ENCODE measurements at places on chromosomes 3 and 15.

- DNase-seq: no peak
These were observed 193.4 kb upstream of the HES1 start for GRCh38 chr3:193942516-193943055.

DNA sequence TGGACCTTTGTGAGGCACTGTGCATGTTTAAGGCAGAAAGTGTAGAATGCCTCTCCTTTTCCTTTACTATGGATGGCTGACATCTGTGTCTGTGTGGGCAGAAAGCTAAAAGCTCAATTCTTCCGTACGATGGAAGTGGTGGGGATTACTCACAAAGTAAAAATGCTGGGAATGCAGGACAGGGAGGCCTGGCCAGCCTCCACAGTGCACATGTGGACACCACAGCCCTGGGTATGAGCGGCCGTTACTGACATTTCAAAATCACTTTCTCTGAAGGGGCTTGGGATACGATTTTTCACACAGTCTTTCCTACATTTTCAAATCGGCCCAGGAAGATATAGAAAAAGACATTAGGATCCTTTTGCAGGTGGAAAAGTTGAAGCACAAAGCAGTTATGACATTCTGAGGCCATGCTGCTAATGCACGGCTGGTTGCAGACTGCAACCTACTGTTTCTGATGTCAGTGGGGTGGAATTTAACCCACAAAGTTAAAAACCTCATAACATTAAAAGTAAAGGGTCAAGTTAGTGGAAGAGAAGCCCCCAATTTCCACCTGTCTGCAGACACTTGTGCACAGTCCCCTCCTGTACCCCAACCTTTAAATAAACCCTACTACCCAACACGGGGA, 27.9 kb downstream of the EHD4 start:
- no peak for DNase-seq

- DNase-seq: peak; percentile 63
These were observed 17.4 kb upstream of the CLK3 start for GRCh38 chr15:74598126-74598842.

GRCh38 chr3:197953881-197954280, 3.9 kb downstream of the RPL35A start:
- DNase-seq: no peak

DNA sequence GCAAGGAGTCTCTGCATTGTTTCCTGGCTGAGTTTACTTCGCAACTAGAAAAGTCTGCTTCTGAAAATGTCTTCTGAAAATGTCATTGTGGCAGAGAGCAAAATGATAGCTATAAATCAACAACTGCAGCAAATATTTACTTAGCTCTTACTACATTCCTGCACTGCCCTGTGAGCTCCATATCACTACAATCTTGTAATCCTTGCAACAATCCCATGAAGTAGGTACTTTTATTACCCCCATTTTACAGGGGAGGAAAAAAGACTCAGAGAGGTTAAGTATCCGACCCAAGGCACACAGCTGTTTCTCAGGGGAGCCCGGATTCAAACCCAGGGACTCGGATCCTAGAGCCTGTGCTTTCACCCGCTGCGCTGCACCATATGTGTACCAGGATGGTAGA, 34.2 kb upstream of the SPTBN5 start:
- no peak for DNase-seq

DNA sequence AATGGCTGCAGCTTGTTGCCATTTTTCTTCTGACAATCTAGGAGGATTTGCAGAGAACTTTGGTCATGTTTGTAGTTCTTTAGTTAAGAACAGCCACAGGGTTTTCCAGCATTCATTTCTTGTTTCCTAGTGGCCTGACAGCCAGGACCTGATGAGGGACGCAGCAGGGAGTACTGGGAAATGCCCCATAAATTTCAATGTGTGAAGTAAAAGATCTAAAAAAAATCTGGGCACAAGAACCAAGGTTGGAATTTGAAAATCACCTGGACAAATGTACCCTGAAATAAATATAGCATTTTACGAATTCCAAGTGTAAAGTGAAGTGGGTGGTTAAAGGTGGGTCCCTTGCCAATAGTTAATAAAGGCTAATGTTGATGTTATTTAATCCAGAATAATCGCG, 195.0 kb downstream of the ZIC1 start:
- DNase-seq: no peak

DNA sequence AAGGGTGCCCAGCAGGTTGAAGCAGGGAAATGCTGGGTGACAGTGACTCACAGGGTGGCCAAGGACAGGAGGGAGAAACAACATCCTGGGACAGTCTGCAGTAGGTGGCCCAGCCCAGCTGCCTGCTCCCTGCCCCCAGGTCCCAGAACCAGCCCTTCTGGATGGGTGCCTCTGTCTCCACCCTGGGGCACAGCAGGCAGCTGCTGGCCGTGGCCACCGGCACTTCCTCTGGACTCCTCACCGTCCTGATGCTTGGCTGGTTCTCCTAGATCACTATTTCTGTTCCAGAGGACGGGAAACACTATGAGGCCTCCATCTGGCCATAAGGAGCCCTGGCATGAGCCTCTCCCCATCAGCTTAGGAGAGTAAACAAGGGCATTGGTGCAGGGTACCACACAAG, 258.9 kb downstream of the XXYLT1 start:
- DNase-seq: no peak

GRCh38 chr3:17747174-17747889, 4.9 kb upstream of the TBC1D5 start:
- no peak for DNase-seq

GRCh38 chr3:11145888-11146287, 8.4 kb upstream of the HRH1 start:
- no peak for DNase-seq

- no peak for DNase-seq
These were observed 43.2 kb upstream of the PTPN23 start for GRCh38 chr3:47337656-47338055.

- no peak for DNase-seq
These were observed 694 bp downstream of the ABTB1 start for GRCh38 chr3:127673191-127674100.

DNA sequence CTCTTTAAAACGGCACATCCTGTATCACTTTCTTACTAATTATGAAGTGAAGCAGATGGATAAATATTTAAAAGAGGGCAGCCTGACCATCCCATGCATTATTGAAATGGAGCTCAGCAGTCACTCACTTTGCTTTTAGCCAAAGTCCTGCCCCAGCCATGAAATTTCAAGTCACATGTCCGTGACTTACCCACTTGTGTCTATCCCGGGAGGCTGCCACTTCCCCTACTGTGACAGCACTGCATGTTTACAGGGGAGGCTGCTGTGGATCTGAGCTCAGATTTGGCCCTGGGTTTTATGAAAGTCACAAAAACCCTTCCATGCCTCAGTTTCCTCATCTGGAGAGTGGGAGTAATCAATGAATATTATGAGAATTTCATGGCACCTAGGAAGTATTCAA, 17.9 kb upstream of the LRRK1 start:
- DNase-seq: no peak

GRCh38 chr15:38545179-38545578, 19.4 kb downstream of the RASGRP1 start:
- DNase-seq: no peak

DNA sequence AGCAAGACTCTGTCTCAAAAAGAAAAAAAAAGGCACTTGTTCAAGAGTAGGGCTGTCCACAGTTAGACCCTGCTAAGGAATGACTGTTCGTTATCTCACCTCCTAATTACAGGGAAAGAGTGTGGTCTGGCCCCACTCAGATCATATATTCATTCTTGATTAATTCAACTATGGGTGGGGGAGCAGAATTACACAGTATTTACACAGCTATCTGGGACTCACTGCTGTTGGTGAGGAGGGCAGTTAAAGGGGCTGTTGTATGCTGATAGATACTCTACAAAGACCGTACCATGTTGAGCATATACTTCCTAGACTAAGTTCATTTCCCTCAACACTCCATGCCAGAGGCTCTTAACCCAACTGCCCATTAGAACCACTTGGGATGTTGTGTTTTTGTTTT, 3.8 kb upstream of the ZNF620 start:
- DNase-seq: no peak

DNA sequence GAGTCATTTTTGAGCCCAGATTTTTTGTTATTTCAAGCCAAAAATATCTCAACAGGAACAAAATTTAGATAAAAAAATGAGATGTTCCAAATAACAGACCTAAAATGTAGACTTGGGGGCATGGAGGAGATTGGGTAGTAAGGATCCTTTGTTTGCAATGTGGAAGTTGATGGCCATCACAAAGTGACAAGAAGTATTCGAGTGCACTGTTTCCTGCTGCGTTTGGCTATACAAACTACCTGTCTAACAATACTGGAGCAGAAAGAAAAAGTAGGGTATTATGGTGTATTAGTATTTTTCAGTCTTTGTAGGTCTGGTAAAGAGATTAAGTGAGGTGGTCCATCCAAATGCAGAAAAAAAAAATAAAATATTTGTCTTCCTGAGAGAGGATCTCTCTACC, 284.2 kb downstream of the C3orf38 start:
- DNase-seq: no peak

- no peak for DNase-seq
These were observed 11.8 kb downstream of the CD47 start for GRCh38 chr3:108079043-108079442.
